ENCODE measurements at places on chromosomes 16 and 17. TPM values are rescaled to one million over a fixed set of nuclear protein-coding genes. Genes with fewer than 3 reads are reported as not detected.
A peak's percentile ranks its signal among the peaks of the same experiment; 100 is the strongest.

The ETV4 gene
- 5.4 TPM for total RNA-seq

- no peak for DNase-seq
Measured at GRCh38 chr16:10683170-10683569, 11.6 kb downstream of the TEKT5 start.

GRCh38 chr16:64712026-64712425 lies 409.8 kb downstream of the CDH11 start:
- DNase-seq: no peak

DNA sequence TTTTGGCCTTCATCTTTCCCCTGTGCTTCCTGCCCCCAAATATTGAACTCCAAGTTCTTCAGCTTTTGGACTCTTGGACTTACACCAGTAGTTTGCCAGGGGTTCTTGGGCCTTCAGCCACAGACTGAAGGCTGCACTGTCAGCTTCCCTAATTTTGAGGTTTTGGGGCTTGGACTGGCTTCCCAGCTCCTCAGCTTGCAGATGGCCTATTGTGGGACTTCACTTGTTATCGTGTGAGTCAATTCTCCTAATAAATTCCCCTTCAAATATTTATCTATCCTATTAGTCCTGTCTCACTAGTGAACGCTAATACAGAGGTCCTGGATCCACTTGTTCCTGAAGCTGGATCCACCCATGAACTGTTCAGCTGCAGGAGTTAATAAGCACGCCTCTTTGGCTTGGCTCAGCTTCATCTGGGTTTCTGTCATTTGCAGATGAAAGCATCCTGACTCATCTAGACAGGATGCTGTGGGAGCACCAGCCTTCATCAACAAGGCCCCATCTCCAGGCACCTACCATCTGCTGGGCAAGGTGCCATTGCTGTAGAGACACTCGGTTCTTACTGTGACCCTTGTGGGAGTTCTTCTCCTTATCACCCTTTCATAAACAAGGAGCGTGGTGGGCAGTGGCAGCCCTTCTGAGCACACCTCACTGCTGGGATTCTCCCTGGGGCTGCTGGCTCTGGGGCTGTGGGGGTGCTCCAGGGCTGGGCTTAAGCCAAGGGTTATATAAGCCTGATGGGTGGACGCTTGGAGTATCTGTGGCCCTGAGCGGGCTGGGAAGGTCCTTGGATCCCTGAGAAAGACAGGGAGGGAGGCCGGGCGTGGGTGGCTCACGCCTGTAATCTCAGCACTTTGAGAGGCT lies 23.1 kb downstream of the LAT start:
- peak; percentile 91 for DNase-seq

DNA sequence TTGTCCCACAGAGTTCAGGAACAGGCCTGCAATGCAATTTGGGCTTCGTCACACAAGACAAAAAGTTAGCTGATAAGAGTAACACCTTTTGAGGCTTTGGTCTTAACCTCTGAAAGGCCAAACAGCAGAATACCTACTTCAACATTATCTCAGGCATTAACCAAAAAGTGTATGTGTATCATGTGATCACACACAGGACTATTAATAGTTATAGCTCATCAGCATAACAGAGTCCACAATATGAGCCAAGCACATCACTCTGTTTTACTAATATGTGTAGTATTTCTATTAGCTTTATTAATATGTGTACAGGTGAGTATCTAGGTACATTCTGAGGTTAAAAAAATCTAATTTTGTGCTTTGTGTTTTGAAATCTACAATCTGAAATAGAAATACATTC lies 30.8 kb downstream of the MYO1D start:
- no peak for DNase-seq

DNA sequence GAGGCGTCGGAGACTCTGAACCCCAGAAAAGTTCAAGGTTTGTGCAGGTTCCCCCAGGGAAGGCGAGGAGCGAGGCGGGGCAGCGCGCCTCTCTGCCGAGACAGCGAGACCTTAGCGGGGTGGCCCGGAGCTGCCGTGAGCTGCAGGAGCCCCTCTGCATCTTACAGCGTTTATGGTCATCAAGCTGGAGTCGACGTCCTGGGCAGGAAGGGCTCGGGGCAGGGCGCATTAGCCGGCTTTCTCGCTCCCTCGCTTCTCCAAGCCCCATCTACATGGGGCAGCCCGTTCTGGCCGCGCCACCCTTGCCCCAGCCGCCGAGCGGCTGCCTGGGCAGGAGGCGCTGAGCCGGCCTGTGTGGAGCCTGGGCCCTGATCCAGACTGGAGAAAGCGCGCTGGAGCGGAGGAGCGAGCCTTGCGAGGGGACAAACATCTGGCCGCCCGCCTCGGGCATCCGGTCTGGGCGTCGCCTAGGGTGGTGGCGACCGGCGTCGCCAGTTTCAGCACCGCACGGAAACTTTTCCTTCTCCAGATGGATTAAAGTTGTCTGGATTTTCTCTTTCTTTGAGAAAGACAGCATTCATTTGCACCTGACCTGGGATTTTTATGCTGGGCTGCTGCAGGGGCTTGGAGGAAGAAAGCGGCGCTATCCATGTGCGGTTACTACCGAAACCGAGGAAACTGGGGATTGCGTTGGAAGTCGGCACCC lies 750 bp downstream of the TMEM132E start:
- peak; percentile 15 for DNase-seq

DNA sequence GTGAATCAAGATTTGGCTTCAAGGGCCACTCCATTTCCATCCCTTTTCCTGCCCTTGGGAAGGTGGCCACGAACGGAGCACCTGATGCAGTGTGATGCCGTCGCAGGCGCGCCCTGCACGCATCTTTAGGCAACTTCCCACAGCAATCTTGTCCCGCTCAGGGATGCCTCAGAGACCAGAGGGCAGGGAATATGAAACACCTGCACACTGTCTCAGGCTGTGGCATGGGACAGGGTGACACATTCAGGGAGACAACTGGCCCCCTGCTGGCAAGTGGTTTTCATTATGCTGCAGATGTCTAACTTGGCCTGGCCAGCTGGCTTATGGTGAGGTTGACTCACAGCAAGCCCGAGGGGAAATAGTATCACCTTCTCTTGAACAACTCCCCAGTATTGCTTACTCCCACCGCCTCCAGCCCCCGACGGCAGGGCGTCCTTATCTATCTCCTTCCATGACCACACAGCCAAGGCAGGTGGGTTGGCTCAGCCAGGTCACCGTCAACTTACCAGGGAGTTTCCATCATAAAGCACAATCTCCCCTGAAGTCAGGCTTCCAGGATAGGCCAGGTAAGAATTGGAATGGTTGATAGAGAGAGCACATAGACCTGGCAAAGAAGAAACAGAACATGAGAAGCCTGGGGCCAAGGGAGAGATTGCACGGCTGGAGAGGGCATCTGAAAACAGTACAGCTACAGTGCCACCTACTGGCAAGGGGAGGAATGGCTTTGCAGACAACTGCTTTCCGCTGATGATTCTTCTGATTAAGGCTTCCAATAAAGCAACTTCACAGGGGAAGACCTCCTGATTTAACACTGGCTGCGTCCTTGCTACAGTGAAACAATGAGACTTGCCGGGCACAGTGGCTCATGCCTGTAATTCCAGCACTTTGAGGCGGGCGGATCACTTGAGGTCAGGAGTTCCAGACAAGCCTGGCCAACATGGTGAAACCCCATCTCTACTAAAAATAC lies 21.1 kb downstream of the WIPI1 start:
- DNase-seq: peak; percentile 93

DNA sequence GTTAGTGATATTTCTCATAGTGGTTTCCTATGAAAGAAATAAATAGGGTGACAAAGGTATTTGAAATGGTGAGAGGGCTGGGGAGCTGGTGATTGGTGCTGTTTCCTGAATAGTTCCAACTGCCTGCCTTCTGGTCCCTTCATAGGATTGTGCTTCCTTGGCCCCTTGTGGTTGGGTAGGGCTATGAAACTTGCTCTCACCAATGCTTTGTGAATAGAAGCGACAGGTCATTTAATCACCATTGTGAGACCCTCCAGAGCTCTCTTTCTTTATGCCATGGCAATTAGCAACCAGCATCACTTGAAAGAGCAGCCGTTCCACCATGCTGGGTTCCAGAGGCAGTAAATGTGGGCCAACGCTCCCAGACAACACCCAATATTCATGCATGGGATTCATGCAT lies 23.7 kb upstream of the WWOX start:
- no peak for DNase-seq

- DNase-seq: no peak
Measured at GRCh38 chr17:32489320-32490100, 2.7 kb downstream of the CDK5R1 start.

All from activated CD8-positive, alpha-beta T cell treated with anti-CD3 and anti-CD28 coated beads for 36 hours (primary cell).